ENCODE measurements at places on chromosomes 1 and 21.

GRCh38 chr1:156845055-156845952, 13.6 kb downstream of the INSRR start:
- no peak for DNase-seq

- DNase-seq = no peak
Measured at GRCh38 chr1:40599926-40600325, 65.6 kb downstream of the RIMS3 start.

- DNase-seq = no peak
Measured at GRCh38 chr1:200260597-200261335, 149.1 kb downstream of the ZNF281 start.

DNA sequence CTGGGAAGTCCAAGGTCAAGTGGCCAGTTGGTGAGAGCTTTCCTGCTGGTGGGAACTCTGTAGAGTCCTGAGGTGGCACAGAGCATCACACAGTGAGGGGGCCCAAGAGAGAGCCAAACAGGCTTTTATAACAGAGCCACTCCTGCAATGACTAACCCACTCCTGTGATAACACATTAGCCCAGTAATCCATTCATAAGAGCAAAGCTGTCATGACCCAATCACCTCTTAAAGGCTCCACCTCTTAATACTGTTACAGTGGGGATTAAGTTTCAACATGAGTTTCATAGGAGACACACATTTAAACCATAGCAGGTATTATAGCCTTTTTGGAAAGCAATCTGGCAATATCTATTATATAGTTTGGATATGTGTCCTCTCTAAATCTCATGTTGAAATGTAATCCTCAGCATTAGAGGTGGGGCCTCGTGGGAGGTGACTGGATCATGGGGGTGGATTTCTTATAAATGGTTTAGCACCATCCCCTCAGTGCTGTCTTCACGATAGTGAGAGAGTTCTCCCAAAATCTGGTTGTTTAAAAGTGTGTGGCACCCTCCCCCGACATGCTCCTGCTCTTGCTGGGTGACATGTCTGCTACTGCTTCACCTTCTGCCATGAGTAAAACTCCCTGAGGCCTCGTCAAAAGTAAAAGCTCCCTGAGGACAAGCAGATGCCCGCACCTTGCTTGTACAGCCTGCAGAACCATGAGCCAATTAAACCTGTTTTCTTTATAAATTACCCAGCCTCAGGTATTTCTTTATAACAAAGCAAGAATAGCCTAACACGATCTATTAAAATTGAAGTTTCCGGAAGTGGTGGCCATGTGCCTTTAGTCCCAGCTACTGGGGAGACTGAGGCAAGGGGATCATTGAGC, 64.5 kb downstream of the CD58 start:
- no peak for DNase-seq

Measured in skin of body (tissue), 3 donors.